ENCODE measurements at places on chromosomes 3 and 15.

GRCh38 chr3:175288621-175289020 lies 429.5 kb downstream of the NAALADL2 start:
- ATAC-seq, result no peak

DNA sequence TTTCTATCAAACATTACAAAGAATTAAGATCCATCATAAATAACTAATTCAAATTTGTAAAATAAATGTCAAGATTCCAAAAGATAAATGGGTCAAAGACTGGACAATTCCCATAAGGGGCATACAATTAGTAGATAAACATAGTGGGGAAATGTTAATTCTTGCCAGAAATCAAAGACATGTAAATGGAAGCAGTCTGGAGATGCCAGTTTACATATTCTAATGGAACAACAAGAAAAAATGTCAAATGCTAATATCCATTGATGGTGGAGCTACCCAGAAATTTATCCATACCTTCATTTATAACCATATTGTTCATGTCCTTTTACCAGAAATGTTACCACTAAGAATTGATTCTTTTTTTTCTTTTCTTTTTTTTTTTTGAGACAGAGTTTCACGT lies 13.7 kb upstream of the LIPC start:
- ATAC-seq, result no peak

GRCh38 chr3:23455084-23455483 lies 252.0 kb downstream of the UBE2E2 start:
- no peak for ATAC-seq

- no peak for ATAC-seq
Measured at GRCh38 chr3:131728898-131729642, 226.3 kb upstream of the MRPL3 start.

DNA sequence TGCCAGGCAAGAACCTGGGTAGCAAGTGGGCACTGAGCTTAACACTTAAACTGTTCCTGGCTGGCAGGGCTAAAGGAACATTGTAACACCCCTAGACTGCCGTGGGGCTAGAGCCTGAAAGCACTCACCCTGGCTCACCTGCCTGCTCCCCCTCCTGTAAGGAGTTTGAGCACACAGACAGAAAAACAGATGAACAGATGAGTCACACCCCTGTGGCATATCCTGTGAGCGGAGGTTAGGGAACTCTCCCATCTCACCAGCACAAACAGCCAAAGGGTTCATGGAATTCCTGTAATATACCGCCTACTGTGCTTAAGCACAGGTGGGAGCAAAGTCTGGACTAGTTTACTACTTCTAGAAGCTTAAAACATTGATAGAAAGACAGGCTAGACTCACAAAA lies 300.1 kb downstream of the ROBO1 start:
- ATAC-seq, result no peak

DNA sequence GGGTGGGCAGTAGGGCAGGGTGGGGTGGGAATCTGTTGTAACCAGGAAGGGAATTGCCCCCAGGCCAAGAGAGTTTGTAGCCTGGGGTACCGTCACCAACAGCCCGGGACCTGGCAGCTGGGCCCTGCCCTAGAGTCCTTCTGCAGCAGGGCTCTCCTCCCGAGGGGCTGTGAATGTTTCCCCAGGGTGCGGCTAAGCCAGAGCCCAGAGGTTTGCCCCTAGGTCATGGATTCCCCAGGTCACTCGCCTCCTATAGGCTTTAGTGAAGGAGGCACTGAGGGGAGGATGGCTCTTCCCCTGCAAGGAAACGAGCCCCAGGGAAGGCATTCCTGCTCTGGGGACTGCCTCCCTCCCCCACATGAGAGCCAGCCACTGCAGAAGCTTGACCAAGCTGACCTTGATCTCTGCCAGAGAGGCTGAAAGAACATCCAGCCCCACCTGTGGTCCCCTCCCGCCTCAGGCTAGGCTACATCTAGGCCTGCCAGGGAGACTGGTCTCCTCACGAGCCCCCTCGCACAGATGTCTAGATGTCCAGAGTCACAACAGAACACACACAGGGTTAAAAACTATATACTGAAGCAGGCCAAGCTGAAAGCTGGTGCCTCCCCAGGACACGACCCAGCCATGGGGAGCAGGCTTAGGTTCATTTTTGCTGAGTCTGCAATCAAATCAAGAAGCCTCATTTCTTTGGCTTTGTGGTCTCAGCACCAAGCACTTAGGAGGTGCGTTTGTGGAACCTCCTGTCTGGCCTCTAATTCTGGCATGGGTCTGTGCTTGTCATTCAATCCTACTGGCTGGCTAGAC lies 69.1 kb upstream of the TAMM41 start:
- no peak for ATAC-seq

GRCh38 chr15:82020625-82021394 lies 25.0 kb downstream of the MEX3B start:
- no peak for ATAC-seq

DNA sequence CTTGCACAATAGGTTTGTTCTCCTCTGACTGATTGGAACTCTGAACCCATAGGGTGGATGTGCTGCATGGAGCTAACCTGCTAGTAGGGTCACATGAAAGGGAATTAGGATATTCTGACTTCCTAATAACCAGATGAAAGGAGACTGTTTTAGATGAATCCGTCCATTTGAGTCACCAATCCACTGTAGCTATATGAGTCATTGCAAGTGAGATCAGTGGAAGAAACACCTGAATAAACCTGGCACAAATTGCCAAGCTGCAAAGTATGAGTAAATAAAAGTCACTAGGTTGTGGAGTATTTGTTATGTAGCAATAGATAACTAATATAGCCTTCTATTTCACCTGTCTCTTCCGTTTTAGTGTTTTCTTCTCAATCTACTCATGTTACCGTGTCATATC lies 584.4 kb downstream of the PDCD6IP start:
- ATAC-seq, result no peak

- no peak for ATAC-seq
Measured at GRCh38 chr3:15514663-15515340, 6.7 kb downstream of the COLQ start.

DNA sequence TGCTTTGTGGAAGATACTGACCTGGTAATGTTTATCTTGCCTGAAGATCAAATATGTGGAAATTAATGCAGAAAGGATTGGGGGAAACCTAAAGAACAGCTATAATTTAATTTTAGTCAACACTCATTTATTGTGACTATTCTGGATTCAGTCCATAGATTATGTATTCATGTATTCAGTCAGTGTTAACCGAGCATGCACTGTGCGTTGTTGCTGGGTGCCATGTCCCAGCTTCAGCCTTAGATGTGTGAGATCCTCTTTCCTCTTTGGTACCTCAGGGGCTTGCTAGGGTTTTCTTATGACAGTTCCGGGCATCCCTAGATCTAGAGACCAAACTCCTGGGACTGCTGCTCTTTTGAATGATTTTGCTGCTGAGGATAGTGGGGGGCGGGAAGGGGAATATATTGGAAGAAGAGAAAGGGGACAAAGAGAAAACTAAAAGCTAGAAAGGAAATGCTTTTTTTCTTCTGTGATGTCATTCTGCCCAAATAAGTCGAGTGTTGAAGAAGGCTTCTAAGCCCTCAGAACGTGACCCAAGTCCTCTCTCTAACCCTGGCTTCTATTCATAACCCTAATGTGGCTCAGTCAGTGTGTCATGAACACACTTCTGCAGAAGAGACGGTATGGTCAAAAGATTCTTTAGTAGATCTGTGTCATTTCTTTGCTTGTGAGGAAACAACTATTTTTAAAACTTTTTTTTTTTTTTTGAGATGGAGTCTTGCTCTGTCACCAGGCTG lies 33.5 kb downstream of the STARD9 start:
- ATAC-seq, result peak; percentile 60

DNA sequence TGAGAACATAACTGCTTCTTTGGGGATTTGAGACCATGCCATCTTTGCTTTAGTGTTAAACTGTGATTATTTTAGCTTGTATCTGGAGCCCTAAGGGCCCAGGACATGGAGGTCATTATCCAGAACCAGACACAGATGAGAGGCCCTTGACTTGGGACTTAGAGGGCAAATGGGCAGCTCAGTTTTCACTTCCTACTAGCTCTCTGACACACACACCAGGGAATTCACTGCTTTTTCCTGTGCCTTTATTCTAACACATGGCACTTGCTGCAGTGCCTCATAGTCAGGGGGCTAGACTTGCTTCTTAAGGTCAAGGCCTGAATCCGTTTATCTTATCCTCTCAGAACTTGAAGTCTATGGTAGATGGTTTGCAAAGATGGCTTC lies 33.3 kb downstream of the AMOTL2 start:
- ATAC-seq, result no peak

- no peak for ATAC-seq
Measured at GRCh38 chr15:64146041-64146440, 5.5 kb upstream of the SNX22 start.

- ATAC-seq, result no peak
Measured at GRCh38 chr15:78650022-78650421, 9.0 kb upstream of the CHRNB4 start.

DNA sequence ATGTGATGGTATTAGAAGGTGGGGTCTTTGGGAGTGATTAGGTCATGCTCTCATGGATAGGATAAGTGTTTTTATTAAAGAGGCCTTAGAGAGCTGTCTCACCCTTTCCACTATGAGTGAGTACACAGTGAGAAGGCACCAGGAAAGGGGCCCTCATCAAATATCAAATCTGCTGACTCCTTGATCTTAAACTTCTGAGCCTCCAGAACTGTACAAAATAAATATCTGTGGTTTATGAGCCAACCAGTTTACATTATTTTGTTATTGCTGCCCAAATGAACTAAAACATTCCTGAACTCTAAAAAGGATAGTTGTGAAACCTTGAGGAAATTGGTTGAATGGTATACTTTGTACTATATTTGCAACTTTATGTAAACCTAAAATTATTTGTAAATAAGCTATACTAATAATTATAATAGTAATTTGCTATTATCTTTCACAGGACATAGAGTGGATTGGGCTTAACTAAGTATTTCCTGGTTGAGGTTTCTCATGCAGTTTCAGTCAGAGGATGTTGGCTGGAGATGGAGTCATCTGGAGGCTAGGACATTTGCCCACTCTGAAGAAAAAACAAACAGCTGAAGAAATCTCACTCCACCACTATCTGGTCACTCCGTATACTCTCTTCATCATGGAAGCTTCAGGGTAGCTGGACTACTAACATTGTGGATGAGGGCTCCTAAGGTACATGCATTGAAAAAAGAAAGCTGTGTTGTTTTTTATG lies 1068.6 kb upstream of the CADM2 start:
- no peak for ATAC-seq
